ENCODE measurements at places on chromosomes 13 and 19.

DNA sequence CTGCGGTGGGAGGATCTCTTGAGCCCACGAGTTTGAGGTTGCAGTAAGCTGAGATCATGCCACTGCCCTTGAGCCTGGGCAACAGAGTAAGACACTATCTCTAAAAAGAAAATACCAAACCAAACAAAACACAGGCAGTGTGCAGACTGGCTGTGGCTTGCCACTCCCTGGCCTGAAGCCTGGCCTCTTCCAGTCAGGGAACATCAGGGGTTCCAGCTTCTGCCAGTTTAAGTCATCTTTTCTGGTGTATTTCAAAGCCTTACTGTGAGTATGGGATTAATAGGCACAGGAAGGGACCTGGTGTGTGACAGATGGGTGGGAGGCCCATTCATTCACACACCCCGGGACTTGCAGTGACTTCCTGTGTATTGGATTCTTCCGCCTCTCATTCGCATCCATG is 27.0 kb upstream of the F2RL3 start:
- DNase-seq = no peak

- DNase-seq = no peak
Observed at GRCh38 chr19:19630426-19630825, 2.4 kb upstream of the LPAR2 start.

GRCh38 chr19:2154587-2155075 is 3.3 kb upstream of the AP3D1 start:
- DNase-seq = peak; percentile 8

DNA sequence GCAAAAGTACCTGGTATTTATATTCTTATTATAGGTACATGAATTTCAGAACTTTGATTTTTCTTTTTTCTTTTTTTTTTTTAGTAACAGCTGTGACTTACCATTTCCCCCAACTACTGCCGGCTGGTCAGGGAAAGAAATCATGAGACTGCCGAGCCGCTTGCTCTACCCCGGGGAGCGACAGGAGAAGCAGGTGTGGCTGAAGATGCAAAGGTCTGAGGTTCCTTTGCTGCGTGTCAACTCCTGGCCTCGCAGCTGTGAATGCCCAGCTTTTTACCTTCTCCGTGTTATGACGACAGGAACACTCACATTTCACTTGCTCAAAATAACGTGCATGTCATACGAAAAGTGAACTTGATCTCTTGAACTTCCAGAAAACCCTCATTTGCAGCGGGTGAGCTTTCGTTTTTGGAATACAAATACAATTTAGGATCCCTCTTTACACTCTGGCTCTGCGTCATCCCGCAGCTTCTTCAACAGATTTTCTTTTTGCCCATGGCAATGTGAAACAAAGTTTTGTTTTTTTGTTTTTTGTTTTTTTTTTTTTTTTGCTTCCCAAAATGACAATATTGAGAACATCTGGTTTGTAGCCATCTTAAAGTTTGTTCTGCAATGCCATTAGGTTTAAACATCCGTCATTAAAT is 117.9 kb downstream of the EFNB2 start:
- no peak for DNase-seq

- DNase-seq = no peak
Observed at GRCh38 chr13:40664350-40665125, 1.9 kb downstream of the FOXO1 start.

GRCh38 chr19:18339723-18340122 is 675 bp upstream of the PGPEP1 start:
- DNase-seq = peak; percentile 29

- no peak for DNase-seq
Observed at GRCh38 chr19:29752450-29753025, 37.5 kb upstream of the C19orf12 start.

DNA sequence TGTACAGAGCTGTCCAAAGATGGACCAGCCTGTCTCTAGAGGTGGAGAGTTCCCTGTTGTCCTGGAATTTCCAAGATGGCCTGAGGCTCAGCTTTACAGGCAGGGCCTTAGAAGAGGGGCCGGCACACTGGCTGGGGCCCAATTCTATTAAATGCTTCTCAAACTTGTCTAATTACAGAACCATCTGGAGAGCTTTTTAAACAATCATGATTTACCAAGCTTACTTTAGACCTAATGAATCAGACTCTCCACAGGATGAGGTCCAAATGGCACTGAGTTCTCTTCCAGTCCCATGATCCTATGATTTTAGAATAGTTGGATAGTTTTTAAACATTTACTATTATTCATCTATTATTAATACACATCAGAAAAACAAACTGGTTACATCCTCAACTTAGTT is 123.5 kb downstream of the DNAJC3 start:
- DNase-seq = no peak

GRCh38 chr19:2804156-2805004 is 15.3 kb upstream of the ZNF554 start:
- DNase-seq = no peak

- no peak for DNase-seq
Observed at GRCh38 chr13:20513466-20513995, 12.1 kb downstream of the CRYL1 start.
